Immature natural killer cell (primary cell): ENCODE measurements at places on chromosomes 7 and 10.
A peak's percentile ranks its signal among the peaks of the same experiment; 100 is the strongest.

DNA sequence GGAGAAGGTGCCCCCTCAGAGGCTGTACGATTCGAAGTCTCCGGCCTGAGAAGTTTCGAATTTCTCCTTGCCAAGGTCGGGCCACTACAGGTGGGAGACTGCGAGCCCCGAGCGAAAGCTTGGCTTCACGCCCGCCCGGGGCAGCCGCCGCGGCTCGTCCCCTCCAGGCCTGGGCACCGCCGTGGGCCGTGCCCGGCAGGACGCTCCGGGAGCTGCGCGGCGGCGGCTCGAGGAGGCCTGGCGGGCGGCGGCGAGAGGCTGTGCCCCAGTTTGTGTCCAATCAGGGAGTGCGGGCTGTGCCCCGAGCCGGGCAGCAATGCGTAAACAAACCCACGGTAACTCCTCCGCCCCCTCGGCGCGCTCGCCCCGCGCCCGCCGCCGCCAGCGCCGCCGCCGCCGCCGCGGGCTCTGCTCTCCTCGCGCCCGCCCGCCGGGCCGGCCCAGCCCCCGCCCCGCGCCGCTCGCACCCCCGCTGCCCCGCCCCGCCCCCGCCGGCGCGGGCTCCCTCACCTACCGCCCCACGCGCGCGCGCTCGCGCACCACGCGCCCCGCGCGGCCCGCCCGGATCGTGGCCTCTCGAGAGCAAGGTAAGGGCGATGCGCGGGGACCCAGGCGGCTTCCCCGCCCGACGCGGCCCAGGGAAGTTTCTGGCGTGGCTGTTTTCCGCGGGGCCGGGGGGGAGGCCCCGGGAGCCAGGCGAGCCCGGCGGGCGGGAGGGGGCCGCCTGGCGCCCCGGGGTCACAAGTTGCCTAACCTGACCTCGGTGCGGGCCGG, 57.8 kb upstream of the PCGF5 start:
- peak; percentile 87 for DNase-seq

- no peak for DNase-seq
These were observed 12.7 kb downstream of the GPR22 start for GRCh38 chr7:107482571-107482970.

DNA sequence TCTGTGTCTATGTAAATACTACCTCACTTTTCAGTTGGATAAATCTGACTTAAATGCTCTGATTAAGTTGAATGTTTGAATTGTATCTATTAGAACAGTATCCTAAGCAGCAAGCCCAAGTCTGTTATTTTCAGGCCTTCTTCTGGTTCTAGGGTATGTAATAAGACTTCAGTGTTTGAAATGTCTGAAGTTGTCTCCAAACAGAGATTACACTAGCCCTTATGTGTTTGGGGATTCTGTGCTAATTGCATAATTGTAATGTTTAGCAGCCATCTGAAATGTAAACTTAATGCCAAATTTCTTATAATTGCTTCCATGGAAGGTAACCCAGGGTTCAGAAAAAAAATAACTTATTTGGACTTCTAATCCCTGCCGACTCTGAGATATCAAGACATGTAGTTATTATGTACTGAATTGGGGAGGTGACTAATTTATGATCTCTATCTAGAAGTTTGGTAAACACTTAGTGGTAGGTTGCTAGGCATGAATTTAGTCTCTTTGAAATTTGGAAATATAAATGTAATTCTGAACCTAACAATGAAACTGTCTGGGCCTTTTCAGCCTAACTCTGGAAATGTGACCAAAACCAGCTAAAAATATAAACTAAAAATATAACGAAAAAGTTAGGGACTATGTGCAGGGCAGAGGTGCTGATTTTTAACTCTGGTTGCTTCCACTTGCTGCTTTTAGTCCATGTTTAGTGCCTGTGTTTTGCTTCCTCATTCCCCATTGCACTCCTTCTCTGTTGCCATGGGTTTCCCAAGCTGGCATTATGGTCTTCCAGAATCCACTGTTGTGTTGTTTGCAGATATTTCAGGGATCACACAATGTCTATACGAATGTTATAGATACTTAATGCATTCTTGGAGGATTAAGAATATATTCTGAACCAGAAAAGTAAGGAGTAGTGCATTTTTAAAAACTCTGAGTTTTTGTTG, 54.8 kb downstream of the MCU start:
- DNase-seq, result no peak

DNA sequence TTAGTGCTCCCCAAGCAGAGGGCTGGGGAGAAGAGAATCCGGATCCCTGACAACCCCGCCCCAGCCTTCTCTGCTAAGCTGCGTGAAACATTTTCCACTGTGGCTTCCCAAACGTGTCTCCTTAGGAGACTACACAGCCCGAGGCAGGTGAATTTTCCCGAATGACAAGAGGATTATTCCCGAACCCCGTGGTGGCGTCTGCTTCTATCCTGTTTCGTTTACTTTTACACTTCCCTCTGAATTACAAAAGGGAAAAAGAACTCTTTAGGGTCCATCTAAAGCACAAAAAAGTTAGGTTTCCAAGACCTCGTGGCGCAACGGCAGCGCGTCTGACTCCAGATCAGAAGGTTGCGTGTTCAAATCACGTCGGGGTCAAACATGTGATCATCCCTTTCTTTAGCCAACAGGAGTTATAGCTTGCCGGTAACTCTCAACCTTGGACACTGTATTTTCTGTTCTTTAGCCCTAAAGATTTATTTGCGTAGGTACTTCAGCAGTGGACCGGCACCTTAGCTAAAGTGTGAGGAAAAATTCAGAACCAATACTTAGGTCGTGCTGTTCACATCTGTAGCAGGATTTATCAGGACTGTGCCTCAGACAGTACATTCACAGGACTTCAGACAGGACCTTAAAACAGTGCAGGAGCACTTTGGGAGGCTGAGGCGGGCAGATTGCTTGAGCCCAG, 3.2 kb upstream of the ZNF789 start:
- no peak for DNase-seq

DNA sequence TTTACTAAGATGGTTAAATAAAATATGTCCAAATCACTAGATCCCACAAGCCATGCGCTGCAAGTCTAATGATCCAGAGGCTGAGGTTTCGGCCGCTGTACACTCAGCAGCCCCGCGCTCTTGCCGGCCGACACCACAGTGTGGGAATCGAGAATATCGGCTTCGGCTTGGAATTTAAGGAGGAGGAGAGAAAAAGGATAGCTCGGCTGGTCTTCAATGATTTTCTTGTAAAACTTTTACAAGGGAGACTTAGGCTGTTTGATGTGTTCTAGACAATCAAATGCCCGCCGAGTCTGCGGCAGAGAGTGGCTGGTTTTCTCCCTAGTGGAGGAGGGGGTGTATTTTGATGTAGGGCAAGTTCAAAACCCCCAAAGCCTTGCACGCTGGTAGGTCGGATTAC, 118.2 kb upstream of the TCF7L2 start:
- DNase-seq, result no peak

DNA sequence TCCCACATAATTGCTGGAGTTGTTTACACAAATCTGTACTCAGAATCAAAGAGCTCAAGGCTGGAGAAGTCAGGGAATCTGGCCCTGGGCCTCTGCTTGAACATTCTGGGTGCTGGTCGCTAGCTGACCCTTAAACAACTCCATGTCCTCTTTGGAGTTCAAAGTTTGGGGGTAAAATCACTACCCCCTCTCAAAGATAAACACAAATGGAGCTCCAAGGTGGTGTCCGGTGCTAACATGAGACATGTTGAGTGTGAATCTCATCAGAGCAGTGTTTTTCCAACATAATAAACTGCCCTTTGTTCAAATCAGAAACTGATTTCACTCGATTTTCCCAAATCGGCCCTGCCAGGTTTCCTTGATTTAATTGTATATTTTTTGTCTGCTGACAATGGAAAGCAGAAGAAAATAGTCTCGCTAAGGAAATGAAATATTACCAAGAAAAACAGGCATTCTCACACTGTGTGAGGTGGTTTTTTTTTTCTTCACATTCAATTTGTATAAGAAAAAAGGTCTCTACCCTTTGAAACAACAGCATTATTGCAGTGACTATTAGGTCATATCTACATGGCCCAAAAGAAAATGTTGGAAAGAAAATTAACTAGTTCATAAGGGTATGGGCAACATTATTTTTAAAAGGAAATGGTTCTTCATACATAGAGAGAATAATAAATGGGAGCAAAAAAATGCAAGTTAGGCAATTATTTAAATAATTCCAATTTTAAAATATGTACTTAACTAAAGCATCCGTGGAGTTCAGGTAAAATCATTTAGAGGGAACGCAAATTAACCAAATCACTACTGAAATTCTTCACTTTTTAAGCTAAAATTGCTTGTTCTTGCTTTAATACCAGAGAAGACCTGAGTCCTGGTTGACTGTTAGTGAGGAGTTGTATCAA, 56.1 kb upstream of the CAPZA2 start:
- no peak for DNase-seq

GRCh38 chr7:144528536-144529045, 125.1 kb upstream of the NOBOX start:
- DNase-seq, result no peak

DNA sequence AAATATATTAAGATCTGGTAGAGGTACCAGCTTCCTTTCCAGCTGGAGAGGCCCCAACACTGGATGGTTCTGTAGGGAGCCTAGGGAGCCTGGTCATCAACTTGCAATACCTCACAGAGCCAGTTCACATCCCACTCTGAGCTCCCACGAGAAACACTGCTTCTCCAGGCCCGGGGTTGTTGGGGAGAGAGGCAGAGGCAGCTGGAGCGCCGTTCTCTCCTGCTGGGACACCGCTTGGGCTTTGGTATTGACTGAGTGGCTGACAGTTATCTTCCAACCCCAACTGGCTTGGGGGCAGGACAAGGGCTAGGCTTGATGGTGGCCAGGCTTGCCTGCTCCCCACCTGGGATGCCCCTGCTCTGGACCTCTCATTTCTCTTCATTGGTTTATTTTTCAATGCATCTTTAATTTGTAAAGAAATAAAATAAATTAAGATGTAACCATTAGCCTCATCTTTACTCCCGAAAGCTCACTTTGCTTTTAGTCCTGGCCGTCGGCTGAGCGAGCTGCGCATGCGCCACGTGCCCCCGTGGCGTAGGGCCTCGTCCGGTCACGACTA, 10.0 kb upstream of the CHCHD1 start:
- DNase-seq, result no peak
